Fibroblast of the conjunctiva (primary cell): ENCODE measurements at places on chromosomes 3 and 15.

DNA sequence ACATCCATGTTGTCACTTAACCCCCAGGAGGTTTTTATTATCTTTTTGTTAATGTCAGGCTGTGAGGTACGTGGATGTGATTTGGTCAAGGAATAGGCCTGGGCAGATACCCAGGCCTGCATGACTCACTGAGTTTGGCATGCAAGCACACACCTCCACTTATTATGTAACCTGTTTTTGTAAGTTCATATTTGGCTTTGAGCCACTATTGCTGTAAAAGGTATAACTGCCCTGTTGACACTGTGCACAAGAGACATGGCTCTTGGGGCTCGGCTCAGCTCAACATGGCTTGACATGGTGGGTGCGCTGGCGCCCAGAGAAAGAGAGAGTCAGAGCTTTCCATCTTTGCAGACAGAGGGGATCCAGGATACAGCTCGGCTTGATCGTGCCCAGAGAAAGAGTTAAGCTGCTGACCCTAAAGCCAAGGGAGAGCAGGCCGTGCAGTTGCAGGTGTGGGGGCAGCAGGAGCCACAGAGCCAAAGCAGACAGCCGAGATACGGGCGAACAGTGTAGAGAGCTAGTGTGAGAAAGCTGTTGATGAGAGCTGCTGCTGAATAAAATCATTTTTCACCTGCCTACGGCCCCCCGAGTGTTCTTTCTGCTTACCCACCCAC, 67.9 kb upstream of the UNC13C start:
- no peak for DNase-seq

DNA sequence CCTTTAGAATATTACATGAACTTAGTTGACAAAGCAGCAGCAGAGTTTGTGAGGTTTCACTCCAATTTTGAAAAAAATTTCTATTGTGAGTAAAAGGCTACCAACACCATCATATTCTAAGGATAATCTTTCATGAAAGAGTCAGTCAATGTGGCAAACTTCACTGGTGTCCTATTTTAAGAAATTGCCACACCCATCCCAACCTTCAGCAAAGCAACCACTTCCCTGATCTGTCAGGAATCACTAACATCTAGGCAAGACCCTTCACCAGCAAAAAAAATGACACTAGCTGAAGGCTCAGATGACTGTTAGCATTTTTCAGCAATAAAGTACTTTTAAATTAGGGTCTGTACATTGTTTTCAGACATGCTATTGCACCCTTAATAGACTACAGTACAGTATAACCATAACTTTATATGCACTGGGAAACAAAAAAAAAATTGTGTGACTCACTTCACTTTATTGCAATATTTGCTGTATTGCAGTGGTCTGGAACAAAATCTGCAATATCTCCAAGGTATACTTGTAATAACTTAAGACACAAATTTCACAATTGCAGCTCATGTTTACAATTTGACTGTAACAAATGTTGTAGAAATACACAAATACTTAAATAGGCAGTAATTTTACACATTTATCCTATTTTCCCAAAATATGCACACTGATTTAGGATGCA, 38.9 kb upstream of the ALCAM start:
- no peak for DNase-seq

GRCh38 chr3:83011481-83011880, 1250.0 kb upstream of the GBE1 start:
- no peak for DNase-seq

DNA sequence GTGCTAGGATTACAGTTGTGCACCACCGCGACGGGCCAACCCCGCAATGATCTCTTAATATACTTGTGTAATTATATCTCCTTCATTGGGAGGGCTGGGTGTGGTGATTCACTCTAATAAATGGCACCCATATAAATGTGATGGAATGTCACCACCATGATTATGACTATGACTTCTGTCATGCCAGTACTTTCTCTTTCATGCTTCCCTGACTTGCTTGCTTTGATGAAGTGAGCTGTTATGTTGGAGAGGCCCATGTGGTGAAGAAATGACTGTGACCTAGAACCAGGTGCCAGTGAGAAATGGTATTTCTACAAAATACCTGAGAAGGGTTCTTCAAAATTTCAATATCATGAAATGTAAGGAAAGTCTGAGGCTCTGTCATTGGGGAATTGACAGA, 24.4 kb upstream of the TP63 start:
- DNase-seq = no peak

DNA sequence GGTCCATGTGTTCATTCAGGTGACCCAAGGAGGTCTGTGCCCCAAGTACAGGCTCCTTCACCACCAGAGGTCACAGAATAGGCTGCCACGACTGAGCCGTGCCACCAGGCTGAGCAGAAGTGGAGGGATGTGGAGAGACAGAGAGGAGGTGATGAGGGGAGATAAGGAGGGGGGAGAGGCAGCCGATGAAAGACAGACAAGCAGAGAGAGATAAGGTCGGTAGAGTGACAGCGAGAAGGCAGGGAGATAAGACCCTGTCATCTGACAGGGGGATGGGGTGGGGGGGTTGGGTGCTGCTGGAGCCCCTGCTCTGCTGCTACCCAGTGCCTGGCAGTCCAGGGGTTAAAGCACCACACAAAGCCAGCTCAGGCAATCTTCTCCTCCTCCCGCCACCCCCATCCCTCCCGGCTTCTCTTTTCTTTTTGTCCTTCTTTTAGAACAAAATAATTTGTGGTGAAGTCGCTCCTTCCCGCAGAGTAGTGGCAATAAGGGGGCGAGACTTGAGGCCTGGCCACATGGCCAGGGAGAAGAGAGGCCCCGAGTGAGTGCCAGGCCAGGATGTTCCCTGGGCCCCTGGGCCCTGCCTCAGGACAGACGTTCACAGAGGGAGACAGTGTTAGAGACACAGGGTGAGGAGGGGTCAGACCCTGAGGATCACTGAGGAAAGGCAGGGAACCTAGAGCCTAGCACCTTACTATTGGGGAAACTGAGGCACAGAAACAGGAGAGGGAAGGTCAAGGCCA, 67.9 kb downstream of the CACNA2D2 start:
- DNase-seq = no peak
